Activated T-helper 1 cell treated with anti-CD3 and anti-CD28 coated beads, Interleukin-12 subunit alpha, Interleukin-12 subunit beta, Interleukin-2, Interleukin-4 antibody, amounts not matched to agents 30 ng/mL and 10 ng/mL and 1 ng/mL, durations not matched to agents 14 hours and 24 hours and 36 hours (primary cell): ENCODE measurements at places on chromosomes 16 and 17. TPM values are rescaled to one million over a fixed set of nuclear protein-coding genes. Genes with fewer than 3 reads are reported as not detected.

GRCh38 chr17:4407851-4408250 lies 25.9 kb upstream of the SPNS3 start:
- DNase-seq = no peak
- H3K4me1 ChIP-seq = peaks cover 2% of the 10 kb centered on the region
- H3K27ac ChIP-seq = no peak overlapping the region

GRCh38 chr17:6639586-6640535 lies 650 bp downstream of the KIAA0753 start:
- H3K27me3 ChIP-seq = no peaks in the 10 kb centered on the region
- peak overlapping the region; percentile 97 for H3K4me3 ChIP-seq
- peaks cover 55% of the 10 kb centered on the region for H3K4me1 ChIP-seq
- H3K36me3 ChIP-seq = peaks cover 28% of the 10 kb centered on the region

- no peaks in the 10 kb centered on the region for H3K27me3 ChIP-seq
- H3K4me1 ChIP-seq = peaks cover 57% of the 10 kb centered on the region
- peaks cover 38% of the 10 kb centered on the region for H3K36me3 ChIP-seq
- peak overlapping the region; percentile 88 for H3K27ac ChIP-seq
Measured at GRCh38 chr17:17186051-17186450, 20.1 kb downstream of the PLD6 start.

GRCh38 chr16:10070591-10070990 lies 111.6 kb downstream of the GRIN2A start:
- no peak overlapping the region for H3K4me3 ChIP-seq
- no peaks in the 10 kb centered on the region for H3K4me1 ChIP-seq
- H3K36me3 ChIP-seq = no peaks in the 10 kb centered on the region
- DNase-seq = no peak

DNA sequence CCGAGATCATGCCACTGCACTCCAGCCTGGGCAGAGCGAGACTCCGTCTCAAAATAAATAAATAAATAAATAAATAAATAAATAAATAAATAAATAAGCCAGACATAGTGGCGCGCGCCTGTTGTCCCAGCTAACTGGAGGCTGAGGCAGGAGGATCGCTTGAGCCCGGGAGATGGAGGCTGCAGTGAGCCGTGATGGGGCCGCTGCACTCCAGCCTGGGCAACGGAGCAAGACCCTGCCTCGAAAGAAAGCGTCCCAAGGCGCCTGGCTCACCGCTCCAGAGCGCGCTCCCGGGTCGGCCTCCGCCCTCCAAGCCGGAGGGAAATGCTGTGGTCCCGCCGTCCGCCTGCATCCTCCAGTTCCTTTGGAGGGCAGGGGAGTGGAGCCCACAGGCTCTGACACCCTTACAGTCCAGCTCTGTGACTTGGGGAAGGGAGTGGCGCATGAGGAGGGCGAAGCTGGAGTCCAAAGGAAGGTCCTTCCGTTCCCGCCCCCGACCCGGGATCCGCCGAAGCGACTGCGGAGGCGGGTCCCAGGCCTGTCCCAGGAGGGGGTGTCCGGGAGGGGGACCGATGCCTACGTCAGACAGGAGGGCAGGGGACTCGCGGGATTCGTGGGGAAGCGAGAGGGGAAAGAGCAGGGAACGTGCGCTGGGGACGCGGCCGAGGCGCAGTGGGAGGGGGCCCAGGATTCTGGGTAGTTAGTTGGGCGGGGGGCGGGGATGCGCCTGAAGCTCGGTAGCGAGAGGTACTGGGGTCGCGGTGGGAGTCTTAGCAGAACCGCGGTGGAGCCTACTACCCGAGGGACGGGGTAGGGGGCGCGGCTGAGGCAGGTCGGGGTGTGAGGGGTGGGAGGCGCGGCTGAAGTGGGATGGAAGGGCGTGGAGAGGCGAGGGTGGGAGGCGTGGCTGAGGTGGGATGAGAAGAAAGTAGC lies 8.4 kb upstream of the TRPV2 start:
- H3K4me1 ChIP-seq = no peaks in the 10 kb centered on the region
- no peak for DNase-seq
- H3K4me3 ChIP-seq = peak overlapping the region; percentile 19
- no peak overlapping the region for H3K27ac ChIP-seq
- H3K27me3 ChIP-seq = peaks cover 15% of the 10 kb centered on the region
- H3K36me3 ChIP-seq = peaks cover 1% of the 10 kb centered on the region

- H3K27me3 ChIP-seq = peaks cover 15% of the 10 kb centered on the region
- no peaks in the 10 kb centered on the region for H3K36me3 ChIP-seq
- no peaks in the 10 kb centered on the region for H3K4me1 ChIP-seq
- DNase-seq = peak; percentile 26
Measured at GRCh38 chr16:1871974-1872635, at the start of gene MEIOB. Gene MEIOB, minus strand, starts transcription at chr16:1872164. Its CDS starts 3,989 bp downstream, at chr16:1868175.

DNA sequence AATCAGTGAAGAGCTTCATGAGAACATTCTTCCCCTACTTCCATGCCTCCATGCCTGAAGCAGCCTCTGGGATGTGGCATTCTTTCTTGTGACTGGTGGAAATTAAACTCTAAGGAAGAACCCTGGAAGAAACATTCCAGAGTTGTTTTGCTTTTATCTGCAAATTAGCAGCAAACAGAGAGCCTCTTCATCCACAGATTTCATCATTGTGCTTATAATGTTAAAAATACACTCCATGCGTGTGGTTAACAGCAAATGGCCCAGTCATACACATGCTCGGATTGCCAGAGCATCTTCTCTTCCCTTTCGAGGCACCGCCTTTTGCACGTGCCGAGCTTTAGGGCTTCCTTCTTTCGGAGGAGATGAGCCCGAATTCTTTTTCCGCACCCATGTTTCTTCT lies 411.3 kb downstream of the SNX29 start:
- H3K27ac ChIP-seq = no peak overlapping the region
- no peaks in the 10 kb centered on the region for H3K27me3 ChIP-seq
- no peak overlapping the region for H3K4me3 ChIP-seq
- H3K36me3 ChIP-seq = no peaks in the 10 kb centered on the region
- DNase-seq = no peak

DNA sequence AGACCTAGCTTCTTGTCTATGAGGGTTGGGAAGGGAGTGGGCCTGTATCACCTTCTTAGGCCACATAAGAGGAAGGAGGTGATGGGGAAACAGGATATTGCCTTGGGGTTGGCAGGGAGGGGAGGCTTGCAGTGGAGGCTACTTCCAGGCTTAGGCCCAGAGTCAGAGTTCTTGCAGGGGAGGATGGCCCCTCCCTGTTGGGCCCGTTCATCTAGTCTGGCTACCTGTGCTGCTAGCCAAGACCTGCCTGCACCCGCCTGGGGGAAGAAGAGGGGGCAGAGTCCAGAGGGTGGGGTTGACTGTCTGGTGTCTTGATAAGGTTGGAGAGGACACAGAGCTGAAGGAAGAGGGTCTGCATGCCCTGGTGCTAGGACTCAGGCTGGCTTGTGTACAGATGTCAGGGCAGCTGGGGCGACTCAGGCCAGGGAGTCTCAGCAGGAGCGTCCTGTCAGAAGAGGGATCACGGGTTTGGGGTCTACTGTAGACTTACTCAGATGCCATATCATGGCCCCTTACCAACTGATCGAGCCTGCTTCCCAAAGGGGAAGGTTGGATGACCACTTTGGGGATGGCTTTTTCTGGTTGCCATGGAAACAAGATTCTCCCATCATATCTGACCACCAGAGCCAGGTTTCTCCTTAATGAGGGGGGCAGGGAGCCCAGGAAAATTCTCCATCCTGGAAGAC lies 5.3 kb downstream of the KDM6B start:
- peak overlapping the region; percentile 72 for H3K27ac ChIP-seq
- H3K4me1 ChIP-seq = peaks cover 62% of the 10 kb centered on the region
- no peaks in the 10 kb centered on the region for H3K27me3 ChIP-seq
- peaks cover 7% of the 10 kb centered on the region for H3K36me3 ChIP-seq
- no peak for DNase-seq

GRCh38 chr17:74859459-74860228 lies at the start of gene GRIN2C:
Gene GRIN2C, minus strand, starts transcription at chr17:74859885. Its CDS starts 4,793 bp downstream, at chr17:74855092.
- peaks cover 45% of the 10 kb centered on the region for H3K27me3 ChIP-seq
- H3K4me3 ChIP-seq = peak within 1 kb of the TSS; percentile 22
- peaks cover 7% of the 10 kb centered on the region for H3K36me3 ChIP-seq
- peaks cover 5% of the 10 kb centered on the region for H3K4me1 ChIP-seq
- no peak within 1 kb of the TSS for H3K27ac ChIP-seq
- peak; percentile 23 for DNase-seq

DNA sequence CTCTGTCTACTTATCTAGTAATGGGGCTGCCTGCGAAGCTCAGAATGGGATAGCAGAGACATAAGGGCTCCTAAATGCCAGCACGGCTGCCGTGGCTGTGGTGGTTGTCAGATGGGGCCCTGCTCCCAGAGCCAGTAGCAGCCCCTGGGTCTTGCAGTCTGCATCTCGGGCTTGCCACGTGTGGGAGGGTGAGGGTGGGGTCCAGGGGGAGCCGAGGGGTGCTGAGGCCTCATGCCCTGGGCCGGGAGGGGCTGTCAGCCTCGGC lies 88.8 kb upstream of the GSE1 start:
- no peak for DNase-seq
- H3K36me3 ChIP-seq = no peaks in the 10 kb centered on the region
- no peak overlapping the region for H3K27ac ChIP-seq
- H3K4me1 ChIP-seq = no peaks in the 10 kb centered on the region
- peaks cover 2% of the 10 kb centered on the region for H3K27me3 ChIP-seq

GRCh38 chr17:82297280-82297713 lies 20.1 kb downstream of the CD7 start:
- H3K27me3 ChIP-seq = no peaks in the 10 kb centered on the region
- H3K27ac ChIP-seq = peak overlapping the region; percentile 98
- peak overlapping the region; percentile 89 for H3K4me3 ChIP-seq
- H3K36me3 ChIP-seq = peaks cover 4% of the 10 kb centered on the region
- peak; percentile 87 for DNase-seq
- H3K4me1 ChIP-seq = peaks cover 79% of the 10 kb centered on the region

- peaks cover 14% of the 10 kb centered on the region for H3K4me1 ChIP-seq
- H3K36me3 ChIP-seq = no peaks in the 10 kb centered on the region
- H3K27me3 ChIP-seq = no peaks in the 10 kb centered on the region
Measured at GRCh38 chr16:50624449-50624970, 56.6 kb downstream of the SNX20 start.

DNA sequence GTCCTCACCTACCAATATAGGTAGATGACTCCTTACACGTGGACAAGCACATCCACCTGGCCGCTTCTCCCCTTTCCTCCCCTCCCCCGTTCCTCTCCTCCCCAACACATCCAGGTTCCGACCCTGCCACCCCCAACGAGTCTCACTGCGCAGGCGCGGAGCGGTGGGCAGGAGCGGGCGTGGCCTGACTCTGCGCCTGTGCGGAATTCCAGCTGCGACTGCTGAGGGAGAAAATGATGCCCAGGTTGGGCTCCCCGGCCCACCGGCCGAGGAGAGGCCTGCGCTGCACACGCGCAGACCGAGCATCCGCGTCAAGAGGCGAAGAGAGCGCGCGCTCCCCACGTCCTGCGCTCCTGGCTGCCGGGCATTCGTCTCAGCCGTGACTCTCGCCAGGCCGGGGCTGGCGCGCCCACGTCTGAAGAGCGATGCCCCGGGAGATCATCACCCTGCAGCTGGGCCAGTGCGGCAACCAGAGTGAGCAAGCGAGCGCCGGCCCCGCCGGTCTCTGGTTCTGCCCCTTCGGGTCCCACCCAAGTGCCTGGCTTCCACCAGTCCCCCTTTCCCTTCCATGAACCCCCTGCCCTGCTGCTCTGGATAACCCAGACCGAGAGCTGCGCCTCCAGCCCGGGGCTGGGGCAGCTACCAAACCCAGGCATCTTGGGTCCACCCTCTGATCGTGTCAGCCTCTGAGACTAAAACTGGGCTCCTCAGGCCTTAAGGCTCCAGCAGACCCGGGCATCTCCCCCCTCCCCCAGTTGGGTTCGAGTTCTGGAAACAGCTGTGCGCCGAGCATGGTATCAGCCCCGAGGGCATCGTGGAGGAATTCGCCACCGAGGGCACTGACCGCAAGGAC lies at the start of gene TUBG2:
Gene TUBG2, plus strand, starts transcription at position 206 of the 853 bp plus-strand sequence. Its CDS starts 220 bp downstream, at position 426.
- peak within 1 kb of the TSS; percentile 86 for H3K4me3 ChIP-seq
- peak within 1 kb of the TSS; percentile 55 for H3K27ac ChIP-seq
- DNase-seq = peak; percentile 70
- H3K36me3 ChIP-seq = peaks cover 3% of the 10 kb centered on the region

CTRB1 gene
- not detected in 2 replicates for total RNA-seq

SLC16A11 gene
- total RNA-seq = 0.34 and 0.47 TPM in 2 replicates

KRTAP4-9 gene
- total RNA-seq = not detected in 2 replicates

EMP2 gene
- not detected in 2 replicates for total RNA-seq

TBX21 gene
- 89.8 and 90.8 TPM in 2 replicates for total RNA-seq
